Stimulated activated CD4-positive, alpha-beta T cell treated with anti-CD3 and anti-CD28 coated beads, Interleukin-4, amount 100 ng/mL, for 4 hours (primary cell): ENCODE measurements at places on chromosomes 3 and 15.
A peak's percentile ranks its signal among the peaks of the same experiment; 100 is the strongest.

DNA sequence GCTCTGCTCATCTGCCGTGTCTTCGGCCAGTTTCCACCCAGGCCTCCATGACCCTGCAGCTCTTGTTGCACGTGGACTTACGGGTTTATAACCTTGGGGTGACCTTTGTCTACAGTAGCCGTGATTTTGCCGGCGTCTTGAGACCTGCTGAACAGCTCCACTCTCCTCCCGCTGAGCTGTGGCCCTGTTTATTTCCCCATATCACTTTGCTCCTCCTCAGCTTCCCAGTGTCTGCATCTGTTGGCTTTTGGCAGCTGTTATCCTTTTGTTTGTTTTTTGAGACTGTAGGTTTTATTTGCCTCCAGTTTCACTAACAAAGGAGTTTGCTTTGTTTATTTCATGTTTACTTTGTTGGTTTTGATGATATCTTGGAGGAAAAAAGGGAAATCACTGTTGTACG lies 29.3 kb upstream of the SLC28A1 start:
- no peak for DNase-seq

DNA sequence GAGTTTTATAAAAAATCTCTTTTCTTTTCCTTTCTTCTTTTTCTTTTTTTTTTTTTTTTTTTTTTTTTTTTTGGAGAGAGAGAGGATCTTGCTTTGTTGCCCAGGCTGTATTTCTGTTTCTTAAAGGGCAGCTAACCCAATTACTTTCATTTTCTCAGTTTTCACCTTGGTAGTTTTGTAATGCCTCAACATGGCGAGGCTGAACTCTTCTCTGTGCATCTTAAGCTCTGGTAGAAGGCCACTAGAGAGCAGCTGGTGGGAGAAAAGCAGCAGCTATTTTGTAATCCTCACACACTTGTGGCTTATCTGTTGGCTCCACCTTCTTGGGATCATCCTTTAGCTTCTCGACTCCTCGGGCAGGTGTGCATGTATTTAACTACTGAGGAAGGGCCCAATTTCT lies 152.2 kb upstream of the MEIS2 start:
- no peak for DNase-seq

DNA sequence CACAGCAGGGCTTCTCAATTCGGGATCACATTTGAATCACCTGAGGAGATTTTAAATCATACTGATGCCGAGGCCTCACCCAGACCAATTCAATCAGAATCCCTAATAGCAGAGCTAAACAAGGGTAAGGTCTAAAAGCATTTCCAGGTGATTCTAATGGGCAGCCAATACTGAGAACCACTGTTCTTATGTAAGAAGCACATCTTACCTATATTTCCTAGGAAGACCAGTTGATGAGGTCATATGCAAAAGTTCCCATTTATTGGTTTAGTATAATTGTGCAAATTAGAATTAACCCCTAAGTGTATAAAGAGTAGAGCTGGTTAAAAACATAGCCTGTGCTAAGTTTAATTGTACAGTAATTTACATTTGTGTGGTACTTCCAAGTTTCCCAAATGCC lies 2.1 kb downstream of the TIGIT start:
- DNase-seq = no peak

GRCh38 chr3:45078910-45079522 lies 52.9 kb downstream of the CLEC3B start:
- DNase-seq = no peak

GRCh38 chr3:148880681-148881080 lies 15.6 kb downstream of the CPA3 start:
- DNase-seq = no peak

DNA sequence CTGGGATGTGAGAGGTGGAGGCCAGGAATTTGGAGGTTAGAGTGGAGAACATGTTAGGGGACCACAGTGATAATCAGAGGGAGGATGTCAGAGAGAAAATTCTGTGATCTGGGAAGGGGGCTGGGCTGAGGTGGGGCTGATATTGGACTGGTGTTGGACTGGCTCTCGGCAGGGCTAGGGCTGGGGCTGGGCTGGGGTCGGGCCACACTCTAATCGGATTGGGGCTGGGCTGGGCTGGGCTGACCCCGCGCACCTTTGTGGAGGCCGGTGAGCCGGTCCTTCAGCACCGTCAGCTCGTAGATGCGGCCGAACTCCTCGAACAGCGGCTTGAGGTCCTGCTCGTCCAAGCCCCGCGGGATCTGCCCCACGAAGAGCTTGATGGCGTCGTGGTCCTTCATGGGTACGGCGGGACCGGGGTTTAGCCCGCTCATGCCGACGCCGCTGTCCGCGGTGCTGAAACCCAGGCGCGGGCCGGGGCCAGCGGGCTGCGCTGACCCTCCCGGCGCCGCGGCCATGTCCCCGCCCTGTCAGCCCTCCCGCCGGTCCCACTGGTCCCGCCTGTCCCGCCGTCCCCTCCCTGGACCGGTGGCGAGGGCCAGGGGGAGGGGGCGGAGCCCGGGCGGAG lies 485 bp downstream of the CELF6 start:
- DNase-seq = peak; percentile 46

GRCh38 chr3:184022323-184022722 lies 4.6 kb upstream of the ABCC5 start:
- no peak for DNase-seq

DNA sequence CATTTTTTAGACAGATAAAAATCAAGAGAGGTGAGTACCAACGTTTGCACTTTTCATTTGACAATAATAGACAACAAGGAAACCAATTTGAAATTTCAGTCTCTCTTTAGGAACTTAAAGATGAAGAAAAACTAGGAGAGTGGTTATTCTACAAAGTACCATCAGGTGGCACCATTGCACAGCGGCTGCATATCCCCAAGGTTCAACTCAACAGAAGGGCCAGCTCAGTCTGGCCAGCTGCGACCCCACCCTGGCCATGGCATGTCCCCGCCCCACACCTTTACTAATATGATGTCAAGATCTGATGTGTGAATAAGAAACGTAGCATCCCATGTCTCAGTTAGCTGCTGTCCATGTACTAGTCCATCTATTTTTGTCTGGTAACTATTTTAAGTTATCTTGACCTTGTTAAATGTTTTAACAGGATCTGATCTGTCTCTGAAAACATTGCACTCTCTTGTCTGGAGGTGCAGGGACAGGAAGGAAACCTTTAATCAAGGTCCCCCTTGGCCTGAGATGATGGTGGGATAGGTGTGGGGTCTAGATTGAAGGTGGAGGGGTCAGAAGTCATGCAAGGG lies 35.5 kb upstream of the CGNL1 start:
- peak; percentile 18 for DNase-seq

- no peak for DNase-seq
Measured at GRCh38 chr3:29070959-29071634, 209.8 kb upstream of the RBMS3 start.

DNA sequence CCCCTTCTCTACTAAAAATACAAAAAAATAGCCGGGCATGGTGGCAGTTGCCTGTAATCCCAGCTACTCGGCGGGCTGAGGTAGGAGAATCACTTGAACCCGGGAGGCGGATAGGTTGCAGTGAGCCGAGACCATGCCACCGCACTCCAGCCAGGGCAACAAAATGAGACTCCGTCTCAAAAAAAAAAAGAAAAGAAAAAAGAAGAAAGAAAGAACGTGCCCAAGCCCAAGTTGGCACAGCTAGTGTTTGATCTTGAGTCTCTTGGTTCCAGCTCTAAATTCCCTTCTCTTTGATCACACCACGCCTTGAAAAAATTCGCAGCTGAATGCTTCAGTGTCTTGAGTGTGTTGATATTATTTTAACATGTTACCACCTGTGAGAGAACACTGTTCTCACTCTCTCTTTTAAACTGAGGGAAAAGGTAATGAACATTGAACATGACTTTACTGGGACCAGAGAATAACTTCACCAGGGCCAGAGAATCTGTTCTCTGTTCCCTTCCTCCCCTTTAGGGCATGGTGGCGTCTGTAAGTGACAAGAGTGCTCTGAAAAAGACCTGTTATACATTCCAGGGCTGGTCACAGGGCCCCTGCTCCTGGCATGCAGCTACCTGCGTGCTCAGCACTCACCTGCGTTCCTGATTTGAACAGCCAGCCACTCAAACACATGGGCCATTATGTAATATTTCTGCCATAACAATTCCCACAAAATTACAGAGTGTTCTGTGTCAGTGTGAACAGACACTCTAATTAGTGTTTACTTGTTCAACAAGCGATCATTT lies 19.0 kb downstream of the SLCO3A1 start:
- no peak for DNase-seq

DNA sequence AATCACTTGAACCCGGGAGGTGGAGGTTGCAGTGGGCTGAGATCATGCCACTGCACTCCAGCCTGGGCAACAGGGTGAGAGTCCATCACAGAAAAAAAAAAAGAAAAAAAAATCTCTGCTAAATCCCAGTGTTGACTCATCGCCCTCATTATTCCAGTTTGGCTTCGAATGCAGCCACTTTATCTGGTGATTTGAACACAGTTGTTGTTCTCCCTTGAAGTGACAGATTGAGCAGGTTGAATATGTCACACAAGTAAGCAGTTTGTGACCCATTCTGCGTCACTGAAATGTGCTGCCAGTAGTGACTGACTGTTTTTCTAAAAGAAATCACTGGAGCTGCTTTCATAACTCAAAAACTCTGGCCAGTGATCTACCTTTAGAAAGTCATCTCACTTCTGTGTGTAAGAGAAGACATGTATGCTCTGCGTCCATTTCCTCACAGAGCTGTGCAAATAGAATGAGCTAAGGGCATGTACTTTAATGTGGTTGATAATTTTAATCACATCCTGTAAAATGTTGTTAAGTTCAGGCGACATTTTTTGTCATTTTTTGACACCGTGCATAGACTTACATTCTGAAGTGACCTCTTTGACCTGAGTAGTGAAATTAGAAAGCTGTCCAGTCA lies 12.5 kb downstream of the DOCK3 start:
- no peak for DNase-seq

DNA sequence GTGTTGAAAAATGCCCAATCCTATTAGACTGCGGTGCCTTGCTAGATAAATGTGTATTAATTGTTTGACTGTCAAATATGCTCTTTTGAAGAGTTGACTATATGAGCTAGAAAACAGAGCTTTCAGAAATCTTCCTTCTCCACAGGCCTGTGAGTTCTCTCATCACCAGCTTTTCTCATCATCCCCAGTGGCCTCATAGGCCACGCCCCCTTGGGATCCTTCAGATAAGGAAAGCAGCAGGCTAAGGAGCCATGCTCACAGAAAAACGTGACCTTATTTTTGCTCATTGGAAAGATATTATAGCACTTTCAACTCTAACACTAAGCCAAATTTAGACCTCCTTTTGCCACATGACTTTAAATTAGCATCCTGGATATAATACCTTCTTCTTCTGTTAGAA lies 514.4 kb upstream of the ARRDC4 start:
- DNase-seq = no peak

DNA sequence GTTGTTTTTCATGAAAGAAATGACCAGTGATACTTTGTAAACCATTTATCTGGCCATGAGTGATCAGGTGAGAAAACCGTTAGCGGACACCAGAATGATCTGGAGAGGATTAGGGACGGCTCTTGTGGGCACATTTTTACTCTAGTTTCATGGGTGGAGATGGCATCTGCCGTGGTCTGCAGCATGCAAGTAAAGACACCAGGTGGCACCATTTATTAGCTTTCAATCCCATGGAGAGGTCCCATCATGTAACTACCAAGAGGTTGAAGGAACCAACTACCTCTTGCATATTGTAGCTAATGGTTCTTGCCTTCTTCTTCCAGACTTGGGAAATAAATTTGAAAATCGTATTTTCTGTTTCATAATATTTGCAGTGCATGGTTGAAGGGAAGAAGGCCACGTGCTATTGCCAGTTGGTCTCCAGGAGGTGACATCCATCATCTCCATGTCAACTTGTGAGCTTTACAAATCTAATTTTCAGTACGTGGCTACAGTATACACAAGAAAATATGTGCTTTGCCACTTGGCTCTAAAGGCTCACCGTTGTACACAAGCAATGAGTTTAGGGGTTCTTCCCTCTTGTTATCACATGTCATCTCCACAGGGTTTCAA lies 1.5 kb upstream of the MAPKBP1 start:
- peak; percentile 52 for DNase-seq

DNA sequence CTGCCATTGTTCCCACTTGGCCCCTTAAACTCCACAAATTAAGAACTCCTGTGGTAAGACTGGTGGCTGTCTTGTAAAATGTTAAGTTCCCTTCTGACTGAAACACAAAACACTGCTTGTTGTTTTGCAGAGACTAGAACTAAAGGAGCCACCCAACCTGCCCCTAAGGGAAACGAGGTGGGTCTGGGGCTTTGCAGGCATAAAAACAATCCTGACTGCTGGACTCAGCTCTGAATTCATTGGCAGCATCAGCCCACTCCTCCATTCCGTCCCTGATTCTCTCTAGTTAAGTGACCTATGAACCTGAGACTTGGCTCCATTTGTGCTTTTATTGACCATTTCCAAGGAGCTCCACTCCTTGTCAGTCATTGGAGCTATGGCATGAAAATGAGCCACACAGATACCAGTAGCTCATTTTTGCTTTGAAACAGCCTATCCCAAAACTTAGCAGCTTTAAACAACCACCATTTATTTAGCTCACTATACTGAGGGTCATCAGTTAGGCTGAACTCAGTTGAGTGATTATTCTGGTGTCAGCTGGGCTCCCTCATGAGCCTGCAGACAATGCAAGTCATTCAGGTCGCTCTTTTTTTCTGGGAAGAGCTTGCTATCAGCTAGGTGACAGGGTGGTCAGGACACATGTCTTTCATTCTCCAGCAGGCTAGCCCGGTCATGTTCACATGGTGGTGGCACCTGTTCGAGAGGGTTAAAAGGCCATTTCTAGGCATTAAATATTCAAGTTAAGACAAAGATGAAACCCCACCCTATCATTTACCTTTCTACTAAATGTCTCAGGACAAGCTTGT lies 175.1 kb upstream of the CTNNB1 start:
- DNase-seq = no peak

DNA sequence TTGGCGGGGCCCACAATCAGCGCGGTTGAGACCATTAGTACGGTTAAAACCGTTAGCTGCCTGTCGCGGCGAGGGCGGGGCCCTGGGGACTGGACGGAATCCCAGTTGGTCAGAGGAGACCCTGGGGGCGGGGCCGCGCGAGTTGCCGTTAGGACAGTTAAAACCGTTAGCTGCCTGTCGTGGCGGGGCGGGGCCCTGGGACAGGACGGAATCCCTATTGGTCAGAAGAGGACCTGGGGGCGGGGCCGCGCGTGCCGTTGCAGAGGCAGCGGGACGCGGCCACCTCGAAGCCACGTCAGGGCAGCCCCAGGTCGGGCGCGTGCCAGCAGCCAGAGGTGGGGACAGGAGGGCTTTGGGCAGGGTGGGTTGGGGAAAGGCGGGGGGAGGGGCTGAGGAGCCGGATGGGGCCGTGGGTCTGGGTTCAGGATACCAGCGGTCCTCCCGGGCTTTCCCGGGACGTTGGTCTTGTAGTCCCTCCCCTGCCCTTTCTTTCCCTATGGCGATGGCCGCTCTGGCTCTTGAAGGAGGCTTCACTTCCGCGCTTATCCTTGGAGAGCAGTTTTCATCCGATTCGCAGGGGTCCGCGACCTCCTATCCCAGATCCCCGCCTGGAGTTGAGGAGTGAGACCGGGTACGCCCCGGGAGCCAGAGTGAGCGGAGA lies 28.0 kb downstream of the KLHDC8B start:
- no peak for DNase-seq

DNA sequence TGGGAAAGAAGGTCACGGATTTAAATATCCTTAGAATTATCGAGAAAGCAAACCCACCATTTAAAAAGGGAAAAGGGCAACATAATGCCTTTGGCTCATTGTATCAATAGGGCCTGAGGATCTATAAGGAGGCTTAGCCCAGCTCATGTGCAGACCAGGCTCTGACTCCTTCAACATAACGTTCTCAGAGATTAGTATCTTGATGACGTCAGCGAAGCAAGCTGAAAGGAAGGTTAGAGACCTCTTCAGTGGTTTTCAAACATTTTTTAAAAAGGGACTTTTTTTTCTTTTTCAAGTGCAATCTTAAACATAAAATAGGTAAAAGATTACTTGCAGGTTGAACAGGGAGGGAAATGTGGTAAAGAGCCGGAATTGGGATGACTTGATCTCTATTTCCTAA lies 463.9 kb upstream of the ADAMTS9 start:
- no peak for DNase-seq
